Heart left ventricle (tissue), 16 donors: ENCODE measurements at places on chromosomes 5 and 9. TPM values are rescaled to one million over a fixed set of nuclear protein-coding genes. Genes with fewer than 3 reads are reported as not detected.

PCDHA1 gene
- 0.08 TPM for total RNA-seq

DNA sequence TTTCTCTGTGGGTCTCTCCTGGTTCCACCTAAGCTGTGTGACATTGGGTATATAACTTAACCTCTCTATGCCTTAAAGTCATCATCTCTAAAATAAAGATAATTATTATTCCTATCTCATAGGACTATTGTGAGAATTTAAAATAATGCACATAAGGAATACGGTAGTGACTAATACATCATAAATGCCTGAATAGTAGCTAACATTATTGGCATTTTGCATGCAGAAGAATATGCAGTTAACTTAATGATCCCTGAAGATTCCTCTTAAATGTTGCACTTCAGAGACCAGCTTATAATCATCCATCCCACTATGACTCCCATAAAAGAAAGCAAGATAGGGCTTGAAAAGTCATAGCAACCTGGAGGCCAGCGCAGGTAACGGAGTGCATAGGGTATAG, 32.4 kb downstream of the OXCT1 start:
- DNase-seq = no peak

GRCh38 chr5:180315762-180316212, 23.9 kb upstream of the MAPK9 start:
- DNase-seq = peak; percentile 59

DNA sequence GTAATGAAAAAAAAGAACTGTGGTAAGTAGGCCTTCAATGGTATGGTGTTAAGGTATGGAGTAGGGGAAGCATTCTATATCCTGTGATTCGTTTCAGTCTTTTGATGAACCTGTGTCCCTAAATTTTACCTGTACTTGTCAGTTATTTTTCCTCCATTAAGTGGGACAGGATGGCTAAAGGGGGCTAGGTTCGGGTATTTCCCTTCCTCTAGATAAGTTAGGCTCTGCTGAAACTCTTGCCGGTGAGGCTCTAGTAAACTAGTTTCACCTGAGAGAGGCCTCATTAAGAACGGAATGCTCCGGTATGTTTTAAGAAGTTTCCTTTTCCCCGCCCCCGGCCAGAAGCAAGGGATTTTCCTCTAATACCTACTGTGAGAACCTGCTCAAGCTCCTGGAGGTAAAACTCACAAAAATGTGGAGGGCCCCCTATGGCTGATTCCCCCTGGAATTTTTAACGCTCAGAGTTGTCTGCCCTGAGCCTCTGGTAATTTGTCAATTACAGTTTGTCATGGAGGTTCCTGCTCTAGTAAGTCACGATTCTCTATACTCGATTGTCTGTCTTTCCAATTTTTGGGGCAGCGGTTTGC, 87.7 kb downstream of the MACIR start:
- no peak for DNase-seq

FGF10 gene
- total RNA-seq = 0.61 TPM

- DNase-seq = peak; percentile 65
Measured at GRCh38 chr9:95505717-95506427, 10.9 kb downstream of the PTCH1 start.

DMRT3 gene
- total RNA-seq = not detected

DNA sequence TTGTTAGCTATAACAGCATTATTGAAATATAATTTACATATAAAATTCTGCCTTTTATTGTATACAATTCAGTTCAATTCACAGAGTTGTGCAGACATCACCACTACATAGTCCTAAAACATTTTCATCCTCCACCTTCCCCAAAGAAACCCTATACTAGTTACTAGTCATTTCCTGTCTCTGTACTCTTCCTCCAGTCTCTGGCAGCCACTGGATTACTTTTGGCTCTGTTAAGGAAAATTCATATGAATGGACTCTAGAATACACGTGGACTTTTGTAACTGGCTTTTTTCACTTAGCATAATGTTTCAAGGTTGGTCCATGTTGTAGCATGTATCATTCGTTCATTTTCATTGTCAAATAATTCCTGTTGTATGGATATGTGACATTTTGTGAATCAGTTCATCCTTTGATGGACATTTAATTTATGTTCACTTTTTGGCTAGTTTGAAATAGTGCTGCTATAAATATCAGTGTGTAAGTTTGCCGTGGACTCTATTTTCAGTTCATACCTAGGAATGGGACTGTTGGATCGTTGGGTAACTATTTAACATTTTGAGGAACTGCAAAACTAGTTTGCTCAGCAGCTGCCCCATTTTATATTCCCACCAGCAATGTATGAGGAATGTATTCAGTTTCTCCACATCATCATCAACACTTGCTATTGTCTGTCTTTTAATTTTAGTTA, 9.7 kb downstream of the ICE1 start:
- DNase-seq = no peak

- DNase-seq = peak; percentile 64
Measured at GRCh38 chr9:96344458-96345180, 38.9 kb downstream of the SLC35D2 start.

DNA sequence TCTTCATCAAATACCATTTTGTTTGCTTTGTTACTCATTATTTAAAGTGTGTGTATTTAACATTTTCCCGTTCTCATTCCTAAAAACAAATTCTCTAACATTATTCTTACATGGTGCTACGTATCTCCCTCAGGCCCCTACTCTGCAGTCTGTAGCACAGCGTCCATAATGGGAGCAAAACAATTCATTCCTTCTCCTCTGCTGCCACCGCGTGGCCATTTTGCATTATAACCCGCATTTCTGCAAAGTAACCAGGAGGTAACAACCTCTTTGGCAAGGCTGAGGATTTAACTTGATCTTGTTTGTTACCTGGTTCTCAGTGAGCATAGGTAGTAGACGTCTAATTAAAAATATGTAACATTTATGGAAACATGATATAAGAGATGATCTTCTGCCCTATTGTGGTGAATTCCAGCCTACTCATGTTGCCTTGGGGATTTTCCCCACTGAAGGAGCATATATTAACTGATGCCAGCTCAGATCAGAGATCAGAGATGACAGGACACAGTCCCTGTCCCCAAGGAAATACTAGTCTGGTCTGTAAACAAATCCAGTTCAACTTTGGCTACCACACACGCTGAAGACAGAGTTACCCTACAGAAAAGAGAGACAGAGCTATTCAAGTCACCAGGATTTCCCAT, 10.5 kb downstream of the OR1K1 start:
- peak; percentile 59 for DNase-seq

LHX3 gene
- not detected for total RNA-seq

DNA sequence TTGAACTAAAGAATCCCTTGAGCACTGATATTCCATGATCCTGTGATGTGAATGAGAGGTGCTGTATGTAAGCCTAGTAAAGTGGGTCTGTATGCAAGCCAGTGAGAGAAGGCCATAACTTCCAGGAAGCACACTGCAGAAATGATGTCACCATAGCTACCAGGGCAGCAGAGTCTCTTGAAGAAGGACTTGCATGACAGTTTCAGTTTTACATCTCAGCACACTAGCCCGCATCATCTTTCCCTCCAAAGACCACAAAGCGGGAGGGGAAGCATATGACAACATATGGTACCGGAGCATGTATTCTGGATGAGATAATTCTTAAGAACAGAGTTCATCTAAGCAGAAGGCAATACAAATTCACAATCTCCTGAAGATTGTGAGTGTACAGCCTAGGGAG, 37.6 kb upstream of the MAST4 start:
- DNase-seq = no peak

ORM2 gene
- not detected for total RNA-seq

DNA sequence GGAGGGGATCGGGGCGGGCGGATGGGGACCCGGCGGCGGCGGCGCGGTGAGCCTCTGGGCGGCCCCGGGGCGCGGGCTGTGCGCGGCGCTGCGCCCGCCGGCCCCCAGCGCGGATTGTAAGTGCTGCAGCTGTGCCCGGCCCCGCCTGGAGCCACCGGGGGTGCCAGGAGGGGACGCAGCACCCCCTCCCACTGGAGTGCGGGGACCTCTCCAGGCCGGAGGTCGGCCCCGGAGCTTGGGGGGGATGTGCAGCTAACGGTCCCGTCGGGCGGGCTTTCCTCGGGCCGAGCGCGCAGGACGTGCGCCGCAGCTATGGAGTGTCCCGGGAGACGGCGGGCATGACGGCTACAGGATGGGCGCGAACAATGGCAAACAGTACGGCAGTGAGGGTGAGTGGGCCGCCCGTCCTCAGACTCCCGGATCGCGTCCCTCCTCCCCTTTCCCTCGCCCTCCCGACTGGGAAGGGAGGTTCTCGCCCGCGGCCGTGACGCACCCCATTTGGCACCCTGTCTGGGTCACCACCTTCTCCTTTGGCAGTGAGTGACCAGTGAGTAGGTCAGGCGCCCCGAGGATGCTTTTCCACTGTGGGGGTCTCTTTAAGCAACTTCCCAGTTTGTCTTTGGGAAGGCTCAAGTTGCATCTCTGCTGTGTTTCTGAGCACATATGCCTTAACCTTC, 483 bp downstream of the FBXL7 start:
- DNase-seq = peak; percentile 84

GRCh38 chr5:95873351-95873750, 50.8 kb upstream of the GLRX start:
- no peak for DNase-seq

DNA sequence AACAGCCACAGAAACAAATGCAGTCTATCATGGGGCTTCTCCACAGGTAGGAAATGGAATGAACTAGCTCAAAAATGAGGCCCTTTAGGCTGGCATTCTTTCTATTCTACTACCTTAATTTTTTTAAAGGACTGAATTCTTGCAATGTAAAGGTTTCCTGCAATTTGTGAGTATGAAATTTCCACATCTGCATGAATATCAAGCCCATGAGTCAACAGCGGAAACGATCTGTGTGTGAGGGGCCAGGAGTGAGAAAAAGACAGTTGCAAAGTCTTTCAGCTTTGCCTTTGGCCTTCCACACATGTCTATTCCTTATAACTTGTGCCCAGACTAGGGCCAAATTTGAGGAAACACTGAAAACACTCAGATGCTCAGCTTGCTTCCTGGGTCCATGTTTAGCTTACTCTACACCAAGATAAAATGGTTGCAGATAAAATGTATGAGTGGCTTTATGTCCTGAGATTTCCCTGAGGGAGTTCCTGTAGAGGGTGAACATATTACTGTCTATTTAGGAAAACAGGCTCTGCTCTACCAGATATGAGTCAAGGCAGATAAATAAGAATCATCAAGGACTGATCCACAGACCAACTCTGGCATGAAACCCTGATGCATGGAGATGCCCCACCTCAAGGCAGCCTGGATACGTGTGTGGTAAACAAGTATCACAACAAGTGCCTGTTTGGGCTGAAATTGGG, 46.5 kb downstream of the RETREG1 start:
- DNase-seq = no peak

HMCN2 gene
- total RNA-seq = 2.7 TPM

DNA sequence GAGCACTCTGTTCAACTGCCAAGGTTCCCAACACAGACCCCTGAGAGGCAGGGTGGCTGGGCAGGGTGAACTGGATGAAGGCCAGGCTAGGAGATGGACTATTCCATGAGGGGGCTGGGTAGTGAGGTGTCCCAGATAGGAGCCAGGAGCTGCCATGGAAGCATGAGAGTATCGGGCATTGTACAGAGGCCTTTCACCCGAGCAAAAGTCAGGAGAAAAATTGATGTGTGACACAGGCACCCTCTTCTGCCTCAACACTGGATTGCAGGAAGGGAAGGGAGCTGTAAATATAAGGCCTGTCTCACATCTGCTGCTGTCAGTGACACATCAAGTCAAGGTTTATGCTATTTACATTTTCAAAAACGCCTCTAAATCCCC, 74.6 kb downstream of the UBAP1 start:
- DNase-seq = peak; percentile 68

ENG gene
- total RNA-seq = 144 TPM

DNA sequence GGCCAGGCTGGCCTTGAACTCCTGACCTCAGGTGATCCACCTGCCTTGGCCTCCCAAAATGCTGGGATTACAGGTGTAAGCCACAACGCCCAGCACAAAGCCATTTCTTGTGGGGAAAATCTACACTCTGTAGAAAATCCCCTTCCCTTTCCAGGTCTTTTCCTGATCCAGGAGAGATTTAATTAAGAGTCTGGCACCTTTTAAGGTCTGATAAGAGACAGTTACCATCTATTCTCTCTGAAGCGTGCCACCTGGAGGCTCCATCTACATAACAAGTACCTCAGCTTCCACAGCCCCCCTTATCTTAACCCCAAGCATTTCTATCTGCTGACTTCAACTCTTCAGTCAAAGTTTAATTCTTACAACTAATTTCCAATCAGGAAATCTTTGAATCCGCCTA, 71.4 kb upstream of the CDK20 start:
- no peak for DNase-seq

ADAMTS16 gene
- 0.16 TPM for total RNA-seq

PTGES gene
- 1.2 TPM for total RNA-seq

DNA sequence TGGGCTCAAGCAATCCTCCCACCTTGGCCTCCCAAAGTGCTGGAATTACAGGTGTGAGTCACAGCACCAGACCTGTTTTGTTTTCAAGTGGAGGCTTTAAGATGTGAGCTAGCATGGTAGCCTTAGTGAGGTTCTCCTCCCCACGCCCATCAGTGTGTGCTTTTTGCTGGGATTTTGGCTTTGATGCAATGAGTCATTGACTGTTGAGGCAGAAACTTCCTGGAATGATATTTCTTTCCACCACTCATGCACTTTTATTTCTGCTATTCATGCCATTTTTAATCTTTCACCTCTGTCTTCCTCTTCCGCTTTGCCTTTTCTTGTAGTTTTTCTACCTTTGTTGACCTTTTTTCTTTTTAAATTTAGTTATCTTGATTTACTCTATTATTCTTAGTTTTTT, 4.2 kb upstream of the NFIL3 start:
- DNase-seq = no peak

DNA sequence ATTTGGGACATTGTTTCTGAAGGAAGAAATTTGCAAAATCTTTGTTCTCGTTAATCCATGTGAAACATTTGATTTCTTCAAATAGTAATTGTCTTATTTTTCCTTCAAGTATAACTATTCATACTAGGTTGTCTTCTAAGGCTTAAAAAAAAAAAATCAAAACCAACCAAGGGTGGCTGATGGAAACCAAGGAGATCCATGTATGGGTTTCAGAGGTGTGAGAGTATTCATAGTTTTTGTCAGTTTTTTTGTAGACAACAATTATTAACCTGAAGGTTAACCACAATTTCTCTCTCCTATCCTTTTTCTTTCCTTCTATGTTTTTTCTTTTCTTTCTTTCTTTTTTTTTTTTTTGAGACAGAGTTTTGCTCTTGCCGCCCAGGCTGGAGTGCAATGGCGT, 35.4 kb downstream of the KDM4C start:
- no peak for DNase-seq

GRCh38 chr9:13160051-13160450, 119.4 kb downstream of the MPDZ start:
- DNase-seq = no peak
